Activated CD4-positive, alpha-beta T cell treated with anti-CD3 and anti-CD28 coated beads for 1 hour (primary cell): ENCODE measurements at places on chromosomes 11 and 22.

GRCh38 chr22:48045369-48045768, 1282.9 kb downstream of the TBC1D22A start:
- no peak for DNase-seq

DNA sequence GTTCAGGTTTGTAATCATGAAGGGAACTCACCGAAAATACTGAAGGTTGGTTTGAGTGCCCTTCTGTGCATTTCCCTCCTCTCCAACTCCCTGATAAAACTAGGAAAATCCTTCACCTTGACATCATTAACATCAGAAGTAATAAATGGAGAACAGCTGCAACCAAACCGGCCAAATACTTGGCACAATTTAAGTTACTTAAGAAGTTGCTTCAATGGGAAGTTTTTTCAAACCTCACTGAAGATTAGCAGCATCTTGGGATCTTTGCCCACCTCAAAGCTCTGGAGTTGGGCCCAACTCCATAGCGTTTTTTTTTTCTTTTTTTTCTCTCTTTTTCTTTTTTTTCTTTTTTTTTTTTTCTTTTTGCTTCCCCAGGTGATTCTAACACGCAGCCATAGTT, 784.8 kb downstream of the KCNA4 start:
- DNase-seq: no peak

GRCh38 chr11:65246506-65246905, 15.3 kb upstream of the POLA2 start:
- no peak for DNase-seq

DNA sequence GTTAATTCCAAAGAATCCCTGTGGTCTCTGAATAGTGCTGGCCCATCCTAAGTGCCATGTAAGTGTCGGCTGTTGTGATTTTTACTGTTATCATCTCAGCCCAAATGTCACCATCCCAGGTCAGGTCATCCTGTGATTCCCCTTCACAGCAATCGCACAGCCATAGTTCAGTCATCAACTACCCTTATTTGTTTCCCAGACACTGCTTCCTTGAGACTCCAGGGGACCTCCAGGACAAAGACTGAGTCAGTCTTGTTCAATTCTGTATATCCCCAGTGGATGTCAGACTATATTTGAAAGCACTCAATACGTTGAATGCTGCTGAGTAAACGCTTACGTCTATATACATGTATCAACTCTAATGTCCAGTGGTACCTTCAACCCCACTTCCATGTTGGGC, 113.7 kb upstream of the TIMP3 start:
- no peak for DNase-seq

GRCh38 chr11:93623179-93623578, 38.3 kb upstream of the CEP295 start:
- DNase-seq: no peak

DNA sequence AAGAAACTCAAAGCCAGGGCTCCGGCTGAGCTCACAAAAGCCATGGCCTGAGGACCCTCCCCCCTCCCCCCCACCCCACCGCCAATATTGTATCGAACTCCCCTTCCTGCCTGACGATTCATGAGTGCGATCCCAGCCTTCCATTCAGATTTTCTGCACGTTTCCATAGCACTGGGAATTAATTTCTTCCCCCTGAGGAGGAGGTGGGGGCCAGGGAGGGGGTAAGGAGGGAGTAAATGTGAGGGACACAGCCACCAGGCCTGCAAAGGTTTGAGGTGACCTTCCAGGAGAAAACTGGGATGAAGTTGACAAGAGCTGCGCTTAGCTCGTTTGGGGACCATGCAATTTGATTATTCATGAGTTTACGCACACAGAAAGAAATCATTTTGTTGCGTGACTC, 527.7 kb downstream of the MN1 start:
- no peak for DNase-seq

DNA sequence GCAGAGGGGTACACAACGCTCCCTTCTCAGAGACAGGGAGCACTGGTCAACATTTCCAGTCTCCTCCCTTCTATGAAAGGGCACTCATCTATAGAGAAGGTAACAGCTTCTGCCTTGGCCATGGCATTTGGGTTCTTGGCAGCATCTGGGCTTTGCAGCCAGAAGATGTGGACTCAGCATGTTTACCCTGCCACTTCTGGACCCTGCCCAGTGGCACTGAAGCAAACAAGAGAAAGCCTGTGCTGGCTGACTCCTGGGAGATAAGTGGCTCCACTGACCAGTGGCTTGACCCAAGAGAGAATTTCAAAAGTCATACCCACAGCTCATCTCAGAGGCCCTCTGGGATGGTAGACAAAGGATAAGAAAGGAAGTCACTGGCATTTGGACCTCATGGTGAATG, 8.0 kb downstream of the CSNK2A3 start:
- no peak for DNase-seq

GRCh38 chr11:133905677-133906156, 51.1 kb downstream of the IGSF9B start:
- DNase-seq: no peak

- DNase-seq: no peak
These were observed 303.7 kb upstream of the PLET1 start for GRCh38 chr11:112564228-112564955.

DNA sequence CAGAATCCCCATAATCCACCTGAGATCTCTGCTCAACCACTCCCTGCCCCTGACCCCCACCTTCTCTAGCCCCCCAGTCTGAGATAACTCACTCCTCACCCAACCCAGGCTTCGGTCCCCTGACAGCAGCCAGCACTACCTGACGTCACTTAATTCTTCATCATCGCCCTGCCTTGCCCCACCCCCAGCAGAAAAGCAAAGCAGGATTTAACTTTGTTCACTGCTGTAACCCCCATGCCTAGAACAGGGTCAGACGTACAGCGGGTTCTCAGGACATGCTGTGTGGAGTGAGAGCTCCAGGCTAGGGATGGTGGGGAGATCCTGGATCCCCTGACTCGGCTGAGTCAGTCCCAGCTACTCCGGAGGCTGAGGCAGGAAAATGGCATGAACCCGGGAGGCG, 45.8 kb downstream of the ELFN2 start:
- DNase-seq: no peak

DNA sequence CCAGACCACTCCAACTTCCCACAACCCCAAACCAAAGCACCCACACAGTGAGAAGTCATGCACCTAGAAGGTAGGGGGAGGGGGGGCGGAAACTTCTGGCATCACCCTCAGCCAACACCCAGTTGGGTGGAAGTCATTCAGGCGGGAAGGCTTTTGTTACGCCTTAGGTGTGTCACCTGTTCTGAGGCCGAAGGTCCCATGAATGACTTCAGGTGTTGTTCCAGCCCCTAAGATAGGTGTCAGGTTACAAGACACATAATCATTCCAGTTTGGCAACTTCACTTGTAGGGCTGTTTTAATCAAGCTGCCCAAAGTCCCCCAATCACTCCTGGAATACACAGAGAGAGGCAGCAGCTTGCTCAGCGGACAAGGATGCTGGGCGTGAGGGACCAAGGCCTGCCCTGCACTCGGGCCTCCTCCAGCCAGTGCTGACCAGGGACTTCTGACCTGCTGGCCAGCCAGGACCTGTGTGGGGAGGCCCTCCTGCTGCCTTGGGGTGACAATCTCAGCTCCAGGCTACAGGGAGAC, at the start of gene TMPRSS4:
Gene TMPRSS4 (plus strand): TSS at position 325 of the 528 bp plus-strand sequence. CDS start 225 bp downstream, outside the sequence.
- no peak for DNase-seq
